ENCODE measurements at places on chromosomes 5 and 9.

DNA sequence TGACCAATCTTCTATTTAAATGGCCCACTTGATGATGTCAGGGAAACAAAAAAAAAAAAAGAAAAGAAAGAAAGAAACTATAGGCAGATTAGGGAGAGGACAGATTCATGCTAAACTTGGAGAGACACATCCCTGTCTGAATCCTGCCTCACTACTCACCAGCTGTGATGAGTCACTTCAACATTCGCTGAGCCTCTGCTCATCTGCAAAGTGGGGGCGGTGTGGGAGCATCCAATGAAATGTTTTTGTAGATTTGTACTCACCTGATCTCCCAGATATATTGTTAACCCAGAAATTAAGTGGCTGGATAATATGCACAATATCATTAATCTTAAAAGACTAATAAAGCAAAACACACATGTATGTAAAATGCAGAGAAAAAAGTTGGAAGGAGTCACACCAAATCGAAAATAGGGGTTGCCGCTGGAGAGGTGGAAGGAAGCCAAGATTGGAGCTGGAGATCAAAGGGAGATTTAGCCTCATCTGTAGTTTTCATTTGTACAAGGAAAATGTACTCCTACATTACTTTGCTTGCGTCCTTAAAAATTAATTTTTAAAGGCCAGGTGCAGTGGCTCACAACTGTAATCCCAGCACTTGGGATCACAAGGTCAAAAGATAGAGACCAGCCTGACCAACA, 17.0 kb upstream of the ERGIC1 start:
- DNase-seq, result no peak

GRCh38 chr9:129258124-129258822, 80.2 kb upstream of the IER5L start:
- peak; percentile 81 for DNase-seq

DNA sequence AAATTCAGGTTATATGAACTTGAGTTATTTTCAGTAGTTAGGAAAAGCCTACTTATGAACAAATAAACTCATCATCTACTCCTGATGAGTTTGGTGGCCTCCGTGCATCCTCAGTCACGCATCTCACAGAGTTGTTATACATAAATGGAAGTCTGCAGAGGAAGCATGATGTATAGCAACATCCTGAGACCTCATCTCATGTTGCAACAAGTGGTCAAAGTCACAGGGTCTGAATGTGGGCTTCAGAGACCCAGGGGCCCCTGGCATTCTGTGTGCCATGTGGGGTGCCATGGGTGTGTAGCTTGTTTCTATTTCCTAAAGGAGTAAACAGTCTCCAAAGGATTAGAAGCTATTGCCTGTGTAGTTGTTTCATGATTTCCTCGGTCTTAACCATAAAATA, 216.5 kb downstream of the IRX2 start:
- DNase-seq, result no peak

DNA sequence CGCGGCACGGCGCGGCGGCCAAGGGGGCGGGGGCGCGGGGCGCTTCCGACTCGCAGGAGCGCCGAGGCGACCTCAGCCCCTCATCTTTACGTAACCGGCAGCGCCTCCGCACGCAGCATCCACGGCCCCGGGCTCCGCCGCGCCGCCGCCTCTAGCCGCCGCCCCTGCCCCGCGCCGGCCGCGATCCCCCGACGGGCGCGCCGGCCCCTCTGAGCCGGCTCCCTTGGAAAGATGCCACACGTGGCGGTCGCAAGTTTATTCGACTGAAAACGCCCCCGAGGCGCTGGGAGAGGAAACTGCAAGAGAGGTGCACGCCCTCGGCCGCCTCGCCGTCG, 1.0 kb downstream of the KLF9 start:
- DNase-seq, result no peak

- no peak for DNase-seq
These were observed 49.0 kb upstream of the RAPGEF6 start for GRCh38 chr5:131684051-131684450.

- DNase-seq, result no peak
These were observed 193.8 kb upstream of the ACTBL2 start for GRCh38 chr5:57676222-57677098.

DNA sequence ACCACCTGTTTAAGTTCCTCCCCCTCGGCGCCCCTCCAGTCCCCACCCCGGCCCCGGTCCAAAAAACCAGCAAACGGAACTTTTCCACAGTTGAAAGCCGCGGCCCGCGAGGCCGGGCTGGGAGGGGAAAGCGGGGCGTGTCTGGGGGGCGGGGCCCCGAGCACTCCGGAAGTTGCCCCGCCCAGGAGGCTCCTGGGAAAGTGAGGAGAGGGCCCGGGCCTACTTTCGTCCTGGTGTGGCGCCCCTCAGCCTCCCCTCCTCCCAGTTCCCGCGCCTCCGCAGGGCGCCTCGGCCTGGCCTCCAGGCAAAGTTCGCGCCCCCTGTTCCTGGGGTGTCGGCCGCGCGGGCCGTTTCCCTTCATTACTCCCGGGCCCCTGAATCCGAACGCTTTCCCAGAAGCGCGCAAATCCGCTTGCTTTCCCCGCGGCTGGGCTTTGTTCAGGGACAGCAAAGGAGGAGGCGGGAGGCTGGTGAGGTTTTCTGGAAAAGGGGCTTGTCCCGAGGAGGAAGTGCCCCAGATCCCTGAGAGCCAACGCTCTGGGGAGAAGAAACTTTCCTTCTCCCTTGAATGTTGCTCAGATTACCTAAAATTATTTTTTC, 4.5 kb upstream of the DMRT3 start:
- no peak for DNase-seq

DNA sequence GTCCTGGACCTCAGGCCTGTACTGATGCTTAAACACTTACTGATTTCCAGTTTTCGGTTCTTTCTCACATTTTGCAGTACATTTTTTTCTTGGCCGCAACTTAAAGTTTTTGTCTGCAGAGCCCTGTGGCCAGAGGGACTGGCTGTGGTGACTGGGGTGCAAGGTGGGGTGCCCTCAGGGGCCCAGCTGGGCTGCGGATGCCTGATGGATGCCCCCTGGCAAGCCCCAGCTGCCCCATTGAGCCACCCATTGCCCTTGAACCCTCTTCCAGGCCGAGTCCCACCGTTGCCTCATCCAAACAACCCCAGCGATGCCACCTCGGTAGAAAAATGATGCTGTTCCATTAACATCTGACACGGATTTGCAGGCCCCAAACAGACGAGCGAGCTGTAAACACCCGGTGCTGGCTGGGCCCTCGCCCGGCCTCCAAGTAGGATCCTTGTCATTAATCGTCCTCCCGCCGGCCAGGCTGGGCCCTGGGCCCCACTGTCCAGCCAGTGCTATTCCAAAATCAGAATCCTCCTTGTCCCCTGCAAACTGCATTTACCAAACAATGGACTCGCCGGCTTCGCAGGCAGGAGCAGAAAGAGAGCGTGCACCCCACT, 107.9 kb downstream of the PHF2 start:
- DNase-seq, result no peak

- DNase-seq, result no peak
These were observed 561.3 kb upstream of the WWC1 start for GRCh38 chr5:167730121-167730520.

DNA sequence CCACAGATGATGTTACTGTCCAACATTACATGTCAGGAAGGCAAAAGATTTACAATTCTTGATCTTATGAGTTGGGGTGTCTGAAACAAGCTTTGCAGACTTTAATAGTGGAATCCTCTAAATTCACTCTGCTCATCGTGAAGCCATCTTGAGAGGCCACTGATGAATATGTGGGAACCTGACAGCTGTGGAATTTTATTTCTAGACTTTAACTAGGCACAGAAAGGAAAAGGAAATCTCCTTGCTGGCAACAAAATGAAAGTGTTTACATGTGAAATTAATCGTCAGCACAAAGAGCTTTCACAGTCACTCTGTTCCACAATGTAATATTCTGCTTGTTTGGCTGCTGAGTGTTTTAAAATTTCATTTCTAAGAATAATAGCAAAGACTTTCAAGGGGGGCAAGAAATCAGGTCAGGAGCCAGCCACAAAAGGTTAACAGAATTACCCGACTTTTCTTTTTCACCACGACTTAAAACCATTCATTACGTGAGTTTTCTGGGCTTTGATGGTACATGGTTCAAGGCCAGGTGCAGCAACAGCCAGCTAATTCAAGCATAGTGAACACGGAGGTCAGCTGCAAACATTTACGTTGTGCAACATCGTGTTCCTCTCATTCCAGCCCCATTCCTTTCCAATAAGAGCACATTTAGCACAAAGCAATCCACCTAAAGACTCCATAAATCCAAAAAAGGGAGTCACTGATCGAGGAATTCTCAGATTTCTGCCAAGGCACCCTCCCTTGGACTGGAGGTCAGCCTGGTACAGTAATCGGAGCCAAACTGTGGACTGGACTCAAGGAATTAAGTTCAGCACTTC, 14.6 kb downstream of the NREP start:
- no peak for DNase-seq

DNA sequence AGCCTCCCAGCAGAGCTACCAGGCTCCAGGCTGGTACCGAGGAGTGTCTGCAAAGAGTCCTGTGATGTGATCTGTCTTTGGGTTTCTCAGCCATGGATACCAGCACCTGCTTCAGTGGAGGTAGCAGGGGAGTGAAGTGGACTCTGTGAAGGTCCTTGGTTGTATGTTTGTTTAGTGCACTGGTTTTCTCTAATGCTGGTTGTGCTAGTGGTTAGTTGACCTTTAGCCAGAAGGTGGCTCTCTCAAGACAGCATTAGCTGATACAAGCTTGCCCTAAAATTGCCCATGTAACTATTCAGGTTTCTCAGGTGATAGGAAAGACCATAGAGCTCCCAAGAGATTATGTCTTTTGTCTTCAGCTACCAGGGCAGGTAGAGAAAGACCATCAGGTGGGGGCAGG, 87.2 kb downstream of the MTAP start:
- no peak for DNase-seq

DNA sequence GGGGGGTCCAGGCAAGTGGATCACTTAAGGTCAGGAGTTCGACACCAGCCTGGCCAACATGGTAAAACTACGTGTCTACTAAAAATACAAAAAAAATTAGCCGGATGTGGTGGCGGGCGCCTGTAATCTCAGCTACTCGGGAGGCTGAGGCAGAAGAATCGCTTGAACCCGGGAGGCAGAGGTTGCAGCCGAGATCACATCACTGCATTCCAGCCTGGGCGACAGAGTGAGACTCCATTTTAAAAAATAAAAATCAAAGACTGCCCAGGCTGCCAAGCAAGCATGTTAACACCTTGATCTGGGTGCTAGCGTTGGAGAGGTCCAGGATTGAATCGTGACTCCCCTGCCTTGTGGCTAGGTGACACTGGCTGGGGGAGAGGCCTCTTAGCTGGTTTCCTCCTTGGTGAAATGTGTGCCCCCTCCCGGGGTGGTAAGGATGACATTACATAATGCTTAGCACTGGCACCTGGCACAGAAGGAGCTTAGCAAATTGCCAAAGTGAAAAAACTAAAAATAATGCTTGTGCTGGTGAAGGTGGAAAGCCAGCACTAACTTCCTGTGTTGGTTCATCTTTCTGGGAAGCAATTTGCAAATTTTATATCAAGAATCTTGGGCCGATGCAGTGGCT, 2.2 kb upstream of the CIZ1 start:
- no peak for DNase-seq

- DNase-seq, result no peak
These were observed 16.7 kb upstream of the SCGB3A1 start for GRCh38 chr5:180607861-180608571.

GRCh38 chr5:143241892-143242291, 161.6 kb downstream of the NR3C1 start:
- DNase-seq, result no peak

DNA sequence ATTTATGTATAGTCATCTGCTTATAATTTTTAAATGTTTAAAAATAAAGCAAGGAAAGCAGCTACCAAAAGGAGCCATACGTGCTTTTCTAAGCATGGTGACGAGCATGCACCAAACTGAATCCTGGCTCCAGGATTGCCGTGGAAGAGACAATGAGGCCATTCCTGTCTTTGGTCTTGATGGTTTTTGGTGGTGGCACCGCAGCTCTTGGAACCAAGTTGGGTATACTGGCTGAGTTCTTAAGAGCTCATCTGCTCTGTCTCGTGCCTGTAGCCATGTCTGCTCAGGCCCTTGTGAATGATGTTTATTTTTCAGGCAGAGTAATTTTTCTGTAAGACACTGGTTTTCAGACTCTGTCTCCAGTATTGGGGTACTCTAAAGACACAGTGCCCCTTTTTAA, 246.1 kb downstream of the FANCC start:
- no peak for DNase-seq

GRCh38 chr9:33510262-33511183, 13.5 kb upstream of the ANKRD18B start:
- DNase-seq, result no peak

DNA sequence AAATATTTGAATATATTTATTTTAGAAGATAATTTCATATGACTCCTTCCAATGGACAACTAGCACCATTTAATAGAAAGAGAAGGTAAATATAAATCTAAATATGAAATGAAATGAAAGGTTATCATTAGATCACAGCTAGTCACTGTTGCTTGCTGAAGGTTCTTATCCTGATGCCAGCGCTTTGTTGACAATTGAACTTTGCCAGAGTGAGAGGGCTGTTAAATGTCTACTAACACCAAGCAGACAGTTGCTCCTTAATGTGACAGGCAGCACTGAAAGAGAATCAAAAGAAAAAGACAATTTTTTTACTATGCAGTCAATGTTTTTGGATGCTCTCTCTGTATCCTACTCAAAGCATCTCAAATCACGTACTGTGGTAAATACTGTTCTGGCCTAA, 152.6 kb upstream of the SEMA6A start:
- no peak for DNase-seq

GRCh38 chr9:107386396-107386795, 103.2 kb downstream of the KLF4 start:
- DNase-seq, result no peak

DNA sequence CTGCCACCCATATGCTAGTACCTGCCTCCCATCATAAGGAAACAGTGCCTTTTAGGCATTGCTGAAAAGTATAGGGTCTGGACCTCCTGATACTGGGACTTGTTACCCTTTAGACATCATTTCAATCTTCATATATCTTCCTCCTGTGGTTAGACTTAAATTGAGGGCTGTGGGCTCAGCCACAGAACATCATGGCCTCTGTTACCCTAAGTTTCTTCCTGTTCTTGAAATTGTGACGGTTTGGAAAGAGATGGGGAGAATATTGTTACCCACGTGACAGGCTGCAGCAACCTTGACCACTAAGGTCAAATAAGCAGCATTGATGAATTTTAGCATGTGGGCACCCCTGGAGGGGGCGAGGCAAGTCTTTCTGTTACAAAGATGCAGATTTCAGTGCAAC, 87.7 kb downstream of the PDE8B start:
- no peak for DNase-seq
